T1000 (cell line): ENCODE measurements at places on chromosomes 4 and X.

GRCh38 chrX:20267931-20268701 lies 1.4 kb upstream of the RPS6KA3 start:
- DNase-seq = no peak

- no peak for DNase-seq
Measured at GRCh38 chr4:80079255-80079923, 6.4 kb upstream of the ANTXR2 start.

DNA sequence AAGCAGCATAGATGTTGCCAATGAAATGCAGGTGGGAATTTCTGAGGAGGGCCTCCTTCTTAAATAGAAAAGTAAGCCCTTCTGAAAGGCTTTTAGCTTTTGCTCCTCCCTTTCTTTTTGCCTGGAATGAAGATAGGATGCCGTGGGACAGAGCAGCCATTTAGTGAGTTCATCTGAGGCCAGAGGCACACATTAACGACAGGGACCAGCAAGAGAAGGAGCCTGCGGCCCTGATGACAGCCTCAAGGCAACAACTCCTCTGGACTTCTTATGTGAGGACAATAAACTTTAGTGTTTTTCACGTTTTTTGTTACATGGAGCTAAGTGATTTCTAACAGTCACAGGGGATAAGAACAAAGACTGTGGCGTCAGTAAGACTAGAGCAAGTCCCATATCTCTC lies 1.1 kb upstream of the BDH2 start:
- no peak for DNase-seq

DNA sequence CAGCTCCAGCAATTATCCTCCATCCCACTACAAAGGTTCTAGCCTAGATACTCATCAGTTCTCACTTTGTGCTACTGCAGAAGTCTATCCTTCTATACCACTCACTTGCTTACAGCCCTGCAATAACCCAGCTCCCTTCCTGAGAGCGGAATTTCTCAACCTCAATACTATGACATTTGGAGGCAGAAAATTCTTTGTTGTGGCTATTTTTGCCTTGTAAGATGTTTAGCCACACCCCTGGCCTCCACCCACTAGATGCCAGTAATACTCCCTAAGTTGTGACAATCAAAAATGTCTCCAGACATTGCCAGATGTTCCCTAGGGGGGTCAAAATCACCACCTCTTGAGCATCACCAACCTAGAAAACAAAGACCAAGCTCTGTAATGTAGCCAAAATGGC lies 149.5 kb downstream of the QDPR start:
- DNase-seq = no peak

DNA sequence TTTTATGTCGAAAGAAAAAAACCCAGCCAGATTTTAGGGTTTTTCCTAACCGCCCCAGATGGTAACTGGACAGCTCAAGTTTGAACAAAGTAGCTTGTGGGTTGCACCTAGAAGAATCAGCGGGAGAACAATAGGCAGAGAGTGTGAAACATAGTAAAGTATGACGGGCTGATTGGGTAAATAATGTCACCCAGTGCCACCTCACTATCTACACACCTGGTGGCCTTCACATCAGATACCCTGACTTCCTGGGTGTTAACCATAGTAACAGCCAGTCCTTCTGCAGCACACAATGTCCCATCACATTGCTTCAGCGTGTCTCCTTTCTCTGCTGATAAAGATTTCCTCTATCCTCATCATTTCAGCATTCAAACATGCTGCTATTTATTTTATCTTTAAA lies 159.1 kb upstream of the HS3ST1 start:
- no peak for DNase-seq
